Effector memory CD8-positive, alpha-beta T cell (primary cell): ENCODE measurements at places on chromosomes 4 and X.

DNA sequence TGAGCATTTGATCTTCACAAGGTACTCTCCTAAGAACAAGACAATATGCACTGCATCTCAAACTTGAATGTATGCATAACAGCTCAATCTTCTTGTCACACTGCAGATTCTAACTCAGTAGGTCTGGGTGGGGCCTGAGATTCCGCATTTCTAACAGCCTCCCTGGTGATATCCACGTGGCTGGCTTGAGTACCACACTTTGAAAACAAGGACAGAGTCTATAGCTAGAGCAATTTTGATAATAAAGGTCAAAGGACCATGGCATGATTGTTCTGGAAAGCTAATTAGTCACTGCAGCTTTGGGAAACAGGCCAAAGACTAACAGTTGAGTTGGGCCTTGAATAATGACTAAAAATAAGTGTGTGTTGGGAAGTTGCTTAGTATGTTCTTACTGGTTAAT lies 213.3 kb downstream of the GBA3 start:
- no peak for DNase-seq

DNA sequence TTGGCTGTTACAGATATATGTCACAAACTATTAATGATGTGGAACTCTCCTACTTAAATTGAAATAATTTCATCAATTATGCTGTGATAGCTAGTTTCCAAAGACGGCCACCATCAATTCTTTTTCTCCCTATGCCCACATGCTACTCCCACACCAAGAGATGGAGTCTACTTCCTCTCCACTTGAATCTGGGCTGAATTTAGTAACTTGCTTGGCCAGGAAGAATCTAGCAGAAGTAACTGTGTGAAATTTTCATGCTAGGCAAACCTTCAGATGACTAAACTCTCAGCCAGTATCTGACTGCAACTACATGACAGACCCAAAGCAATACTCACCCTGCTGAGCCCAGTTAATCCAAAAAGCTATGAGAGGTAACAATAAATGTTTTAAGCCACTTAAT lies 3.2 kb downstream of the SEPSECS start:
- no peak for DNase-seq

- DNase-seq: no peak
Measured at GRCh38 chr4:184695178-184695896, 38.6 kb downstream of the CENPU start.

GRCh38 chr4:6785572-6785925 lies 3.0 kb downstream of the KIAA0232 start:
- no peak for DNase-seq

DNA sequence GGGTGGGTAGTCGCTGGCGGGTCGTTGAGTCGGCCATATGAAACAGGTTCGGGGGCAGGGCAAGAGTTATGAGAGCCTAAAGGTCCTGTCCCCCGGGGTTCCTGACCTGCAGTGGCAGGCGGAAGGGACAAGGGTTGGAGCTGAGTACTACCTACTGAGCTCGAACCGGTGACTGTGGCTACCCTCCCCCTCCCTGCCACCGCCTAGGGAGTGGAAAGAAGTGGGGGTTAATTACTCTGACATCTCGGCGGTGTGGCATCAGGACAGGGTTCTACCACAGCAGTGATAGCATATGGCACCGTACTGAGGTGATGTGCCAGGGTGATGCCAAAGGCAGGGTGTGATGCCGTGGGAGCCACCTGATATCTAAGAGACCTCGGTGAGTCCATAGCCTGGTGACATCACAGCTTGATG lies 307 bp downstream of the ATG4A start:
- no peak for DNase-seq

GRCh38 chr4:175280153-175280552 lies 362.0 kb downstream of the ADAM29 start:
- no peak for DNase-seq

DNA sequence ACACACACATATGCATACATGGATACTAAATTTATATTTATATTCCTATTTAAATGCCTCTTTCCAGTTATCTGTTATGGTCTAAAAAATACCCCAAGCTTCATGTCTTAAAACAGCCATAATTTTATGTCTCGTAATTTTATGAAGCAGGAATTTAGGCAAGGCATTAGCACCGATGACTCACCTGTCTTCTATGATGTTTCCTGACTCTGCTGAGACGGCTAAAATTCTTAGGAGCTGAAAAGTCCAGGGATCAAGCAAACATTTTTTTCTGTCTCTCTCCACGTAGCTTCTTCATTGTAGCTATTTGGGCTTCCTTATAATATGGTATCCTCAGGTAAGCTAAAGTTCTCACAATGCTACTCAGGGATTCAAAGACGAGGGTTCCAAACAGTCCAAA lies 930.3 kb downstream of the STIM2 start:
- no peak for DNase-seq

DNA sequence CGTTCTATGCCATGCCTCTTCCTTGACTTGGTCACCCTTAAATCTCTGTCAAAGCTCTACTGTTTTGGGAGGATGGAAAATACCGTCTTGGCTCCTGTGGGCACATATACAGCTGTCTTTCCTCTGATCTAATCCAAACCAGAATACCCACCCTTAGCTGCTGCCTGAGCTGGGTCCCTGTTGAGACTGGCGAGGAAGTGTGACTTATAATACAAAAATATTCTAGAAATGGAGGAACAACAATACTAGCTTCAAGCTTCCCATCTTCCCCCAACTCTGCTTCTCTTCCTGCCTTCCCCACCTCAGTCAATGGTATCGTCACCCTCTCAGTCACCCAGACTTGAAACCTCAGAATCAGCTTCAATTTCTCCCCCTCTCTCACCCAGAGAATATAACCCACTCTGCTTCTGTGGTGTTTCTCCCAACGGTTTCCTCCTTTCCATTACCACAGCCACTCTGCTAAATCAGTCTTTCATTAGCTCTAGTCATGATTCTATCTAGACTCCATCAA lies 599 bp upstream of the IL2RG start:
- no peak for DNase-seq

GRCh38 chr4:145563293-145563985 lies 55.7 kb upstream of the MMAA start:
- no peak for DNase-seq

DNA sequence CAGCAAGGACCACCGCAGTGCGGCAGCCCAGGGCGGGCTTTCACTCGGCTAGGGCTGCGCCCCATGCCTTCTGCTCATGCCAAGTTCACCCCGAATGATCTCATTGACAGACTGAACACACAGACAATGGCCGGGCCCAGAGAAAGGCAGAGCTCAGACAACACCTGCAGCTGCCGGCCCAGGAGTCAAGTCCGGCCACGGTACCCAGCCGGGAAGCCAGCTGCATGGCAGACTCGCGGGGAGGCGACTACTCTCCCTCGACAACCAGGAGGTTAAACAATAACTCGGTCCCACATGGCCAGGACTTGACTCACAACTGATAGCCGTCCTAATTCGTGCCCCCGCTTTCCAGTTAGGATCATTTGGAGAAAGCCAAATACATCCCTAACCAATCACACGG lies 50.4 kb downstream of the ABLIM2 start:
- no peak for DNase-seq

DNA sequence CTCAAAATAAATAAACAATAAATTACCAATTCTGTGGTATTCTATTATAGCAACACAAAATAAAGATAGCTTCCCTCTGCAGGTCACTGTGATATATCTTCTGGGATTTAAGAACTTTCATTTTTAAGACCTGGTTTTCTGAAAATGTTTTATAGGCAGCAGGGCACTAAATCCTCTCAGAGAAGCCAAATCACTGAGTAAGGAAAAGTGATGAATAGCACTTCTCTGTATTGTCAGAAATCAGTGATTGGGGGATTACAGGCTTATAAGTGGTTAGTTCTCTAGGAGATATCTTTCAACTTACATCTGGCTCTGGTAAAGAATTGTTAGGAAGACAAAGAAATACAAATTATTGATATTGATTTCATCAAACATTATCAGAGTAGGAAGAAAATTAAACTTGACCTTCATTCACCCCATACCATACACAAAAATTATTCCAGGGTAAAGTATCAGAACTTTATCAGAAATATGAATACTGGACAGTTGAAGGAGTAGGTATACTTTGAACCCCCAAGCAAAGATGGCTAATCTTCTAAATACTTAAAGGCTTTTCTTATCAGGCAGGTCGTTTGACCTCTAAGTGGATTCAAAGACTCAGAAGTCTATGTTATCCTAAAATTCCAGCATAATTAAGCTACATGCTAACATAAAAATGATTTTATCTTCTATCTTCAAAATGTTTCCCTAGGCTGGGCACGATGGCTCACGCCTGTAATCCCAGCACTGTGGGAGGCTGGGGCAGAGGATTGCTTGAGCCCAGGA lies 81.6 kb upstream of the USP9X start:
- DNase-seq: no peak

- no peak for DNase-seq
Measured at GRCh38 chr4:28177641-28178040, 1317.0 kb downstream of the STIM2 start.

GRCh38 chrX:110444996-110445395 lies 86.3 kb downstream of the RTL9 start:
- no peak for DNase-seq

DNA sequence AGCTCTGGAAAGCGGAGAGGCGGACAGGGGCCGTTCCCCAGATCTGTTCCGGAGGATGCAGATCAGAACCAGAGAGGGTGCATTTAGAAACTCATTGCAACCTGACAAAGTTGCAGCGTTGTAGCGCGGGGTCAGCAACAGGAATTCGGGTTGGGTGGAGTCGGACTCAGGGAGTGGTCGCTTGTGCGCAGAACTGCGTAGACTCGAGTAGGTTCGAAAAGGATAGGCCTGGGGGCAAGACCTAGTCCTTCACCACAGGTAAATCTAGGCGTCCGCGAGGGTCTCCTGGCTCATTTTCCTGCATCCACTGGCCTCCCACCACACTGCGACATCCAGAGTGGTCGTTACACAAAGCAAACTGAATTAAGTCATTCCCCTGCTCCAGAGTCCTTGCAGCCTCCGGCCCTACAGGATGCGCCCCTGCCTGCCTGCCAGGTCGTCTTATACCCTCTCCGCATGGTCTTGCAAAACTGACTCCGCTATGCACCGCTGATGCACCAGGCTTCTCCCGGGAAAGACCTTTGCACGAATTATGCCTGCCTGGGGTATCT lies 4.7 kb upstream of the ZNF518B start:
- DNase-seq: no peak

- DNase-seq: no peak
Measured at GRCh38 chrX:80293354-80293753, 126.9 kb upstream of the TENT5D start.

DNA sequence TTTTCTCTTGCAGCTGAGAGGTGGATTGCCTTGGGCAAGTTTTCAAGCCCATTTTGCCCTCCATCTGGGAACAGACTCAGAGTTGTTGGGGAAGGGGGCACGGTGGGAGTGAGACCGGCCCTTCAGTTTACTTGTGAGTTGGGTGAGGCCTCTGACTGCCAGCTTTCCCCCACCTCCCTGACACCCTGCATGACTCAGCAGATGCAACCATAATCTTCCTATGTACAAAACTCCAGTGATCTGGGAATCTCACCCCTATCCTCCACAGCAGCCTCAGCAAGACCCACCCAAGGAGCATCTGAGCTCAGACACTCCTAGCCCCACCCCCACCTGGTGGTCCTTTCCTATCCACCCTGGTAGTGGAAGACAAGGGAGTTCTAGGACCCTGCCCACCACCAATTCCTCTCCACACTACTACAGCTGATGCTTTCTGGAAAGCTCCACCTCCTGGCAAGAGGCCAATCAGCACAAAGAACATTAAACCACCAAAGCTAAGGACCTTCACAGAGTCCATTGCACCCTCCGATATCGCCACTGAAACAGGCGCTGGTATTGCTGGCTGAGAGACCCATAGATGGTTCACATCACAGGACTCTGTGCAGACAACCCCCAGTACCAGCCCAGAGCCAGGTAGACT lies 99.4 kb upstream of the STK26 start:
- no peak for DNase-seq

- DNase-seq: no peak
Measured at GRCh38 chr4:69096111-69096656, at the start of gene UGT2B7. UGT2B7 (plus strand) TSS chr4:69096474; CDS start chr4:69096521, 47 bp downstream.

DNA sequence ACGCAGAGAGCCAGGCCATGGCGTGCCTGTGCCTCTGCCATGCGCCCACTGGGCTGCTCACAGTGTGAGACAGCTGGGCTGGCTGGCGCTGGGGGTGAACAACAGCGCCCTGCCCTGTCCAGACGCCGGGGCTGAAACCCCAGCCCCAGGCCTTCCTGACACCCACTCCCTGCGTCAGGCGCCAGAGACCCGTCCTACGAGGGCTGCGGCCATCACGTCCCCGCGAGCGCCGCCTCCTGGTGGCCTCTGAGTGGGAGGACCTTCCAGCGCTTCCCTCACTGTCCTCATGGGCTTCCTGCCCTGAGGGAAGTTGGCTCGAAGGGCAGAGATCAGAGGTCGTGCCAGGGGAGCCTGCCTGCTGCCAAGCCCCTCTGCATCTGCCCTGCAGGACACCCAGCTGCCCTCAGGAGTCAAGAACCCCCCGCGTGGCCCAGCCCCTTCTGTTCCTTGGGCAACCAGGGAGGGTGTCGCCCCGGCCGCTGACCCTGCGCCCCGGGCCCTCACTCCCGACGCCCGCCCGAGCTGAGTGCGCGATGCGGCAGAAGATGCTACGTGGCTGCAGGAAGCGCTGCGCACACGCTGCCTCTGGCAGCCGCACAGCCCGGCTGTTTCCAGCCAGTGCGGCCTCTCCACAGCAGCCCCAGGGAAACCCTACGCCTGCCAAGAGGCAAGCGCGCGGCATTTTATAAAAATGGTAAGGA lies 16.2 kb downstream of the NELFA start:
- no peak for DNase-seq

DNA sequence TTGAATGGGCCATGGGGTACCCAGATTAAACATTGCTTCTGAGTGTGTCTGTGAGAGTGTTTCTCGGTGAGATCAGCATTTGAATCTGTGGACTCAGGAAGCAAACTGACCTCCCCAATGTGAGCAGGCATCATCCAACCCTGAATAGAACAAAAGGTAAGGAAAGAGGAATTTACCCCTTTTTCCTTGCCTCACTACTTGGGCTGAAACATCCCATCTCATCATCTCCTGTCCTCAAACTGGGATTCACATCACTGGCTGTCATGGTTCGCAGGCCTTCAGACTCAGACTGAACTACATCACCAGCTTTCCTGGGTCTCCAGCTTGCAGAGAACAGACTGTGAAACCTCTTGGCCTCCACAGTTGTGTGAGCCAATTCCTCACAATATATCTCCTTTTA lies 47.1 kb downstream of the TEC start:
- no peak for DNase-seq

DNA sequence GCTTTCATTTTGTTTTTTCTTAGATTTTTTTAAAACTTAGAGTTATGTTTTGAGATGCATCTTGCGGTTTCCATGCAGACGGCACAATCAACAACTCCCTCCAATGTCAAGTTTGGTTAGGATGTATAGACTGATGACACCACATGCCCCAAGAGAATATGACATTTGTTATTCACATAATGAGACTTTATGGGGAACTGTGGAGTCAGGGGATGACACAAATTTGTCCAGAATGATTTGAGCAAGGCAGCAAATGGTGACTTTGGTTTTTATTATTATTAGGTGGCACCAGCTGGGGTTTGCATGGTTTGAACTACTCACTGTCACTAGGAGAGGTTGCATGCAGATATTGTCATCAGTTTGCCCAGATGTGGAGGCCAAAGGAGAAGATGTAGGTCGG lies 461.8 kb upstream of the PRKX start:
- no peak for DNase-seq

- DNase-seq: no peak
Measured at GRCh38 chr4:86965019-86965976, 30.5 kb downstream of the AFF1 start.

GRCh38 chr4:88610771-88611170 lies 18.5 kb downstream of the HERC3 start:
- no peak for DNase-seq
